Fibroblast of skin of back (primary cell): ENCODE measurements at places on chromosomes 16 and 17.
A peak's percentile ranks its signal among the peaks of the same experiment; 100 is the strongest.

DNA sequence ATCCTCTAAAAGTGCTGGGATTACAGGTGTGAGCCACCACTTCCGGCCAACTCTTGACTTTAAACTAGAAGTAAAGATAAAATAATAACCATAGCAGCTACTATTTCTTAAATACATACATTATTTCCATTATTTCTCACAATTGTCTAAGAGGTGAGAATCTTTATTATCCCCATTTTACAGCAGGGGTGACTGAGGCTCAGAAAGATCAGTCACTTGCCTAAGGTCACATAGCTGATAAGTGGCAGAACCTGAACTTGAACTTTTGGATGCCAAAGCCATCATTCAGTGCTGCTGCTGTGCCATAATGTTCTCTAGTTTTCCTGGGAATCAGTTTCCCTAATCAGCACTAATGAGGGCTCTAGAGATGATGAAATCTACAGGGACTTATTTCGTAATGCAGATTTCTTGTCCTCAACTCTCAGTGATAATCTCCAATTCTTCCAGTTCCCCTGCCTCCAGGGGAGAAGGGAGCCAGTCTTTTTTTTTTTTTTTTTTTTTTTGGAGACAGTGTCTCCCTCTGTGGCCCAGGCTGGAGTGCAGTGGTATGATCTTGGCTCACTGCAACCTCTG is 25.2 kb upstream of the GPRC5B start:
- no peak for DNase-seq

DNA sequence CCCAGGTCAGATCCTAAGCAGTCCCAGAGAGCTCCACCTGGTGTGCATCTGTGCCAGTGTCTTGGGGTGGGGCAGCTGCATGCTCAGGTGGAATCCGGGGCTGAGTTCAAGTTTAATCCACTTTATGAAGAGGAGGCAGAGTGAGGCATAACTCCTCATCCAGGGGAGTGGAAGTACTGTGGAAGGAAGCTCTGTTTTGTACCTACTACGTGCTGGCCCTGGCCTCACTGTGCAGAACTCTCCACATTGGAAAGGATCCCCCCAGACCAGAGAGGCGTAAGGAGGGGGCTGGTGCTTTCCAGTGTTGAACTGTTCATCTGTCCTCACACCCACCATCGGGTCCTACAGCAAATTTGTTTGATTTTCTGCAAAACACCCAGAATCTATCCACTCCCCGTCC is 78.0 kb downstream of the ABCC6 start:
- DNase-seq, result no peak

DNA sequence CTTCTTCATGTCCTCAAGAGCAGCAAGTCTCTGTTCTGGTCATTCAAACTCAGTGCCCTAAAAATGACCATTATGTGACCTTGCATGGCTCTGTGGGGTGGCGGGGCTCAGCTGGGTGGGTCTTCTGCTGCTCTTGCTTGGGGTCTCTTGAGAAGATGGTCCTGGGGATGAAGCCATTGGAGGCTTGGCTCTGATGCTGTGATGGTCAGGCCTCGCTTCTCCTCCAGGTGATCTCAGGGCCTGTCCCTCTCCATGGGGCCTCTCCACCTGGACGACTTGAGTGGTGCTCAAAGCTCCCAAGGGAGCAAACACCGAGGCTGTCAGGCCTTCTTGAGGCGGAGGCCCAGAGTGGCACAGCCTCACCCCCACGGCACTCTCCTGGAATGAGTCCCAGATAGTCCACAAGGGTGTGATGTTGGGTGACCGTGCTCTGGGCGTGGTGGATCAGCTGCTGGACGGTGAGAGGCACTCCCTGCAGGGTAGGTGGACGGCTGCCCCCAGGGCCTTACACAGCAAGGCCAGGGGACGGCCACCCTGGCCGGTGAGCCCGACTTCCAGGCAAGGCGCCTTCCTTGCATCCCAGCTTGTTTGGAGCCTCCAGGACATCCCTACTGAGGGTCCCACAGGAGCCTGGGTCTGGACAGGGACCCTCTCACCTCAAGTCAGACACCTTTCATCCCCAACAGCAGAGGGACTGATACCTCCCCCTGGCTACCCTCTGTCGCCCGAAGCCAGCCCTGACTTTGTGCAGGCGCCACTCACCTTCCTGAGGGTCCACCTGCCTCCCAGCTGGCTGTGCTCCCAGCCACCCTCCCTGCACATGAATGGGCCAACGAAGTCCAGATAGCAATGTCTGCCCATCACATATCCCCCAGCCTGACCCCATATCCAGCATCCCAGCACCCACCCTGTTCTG is 48.7 kb downstream of the USP22 start:
- no peak for DNase-seq

GRCh38 chr16:89349947-89350633 is 132.6 kb downstream of the ZNF778 start:
- DNase-seq, result no peak

DNA sequence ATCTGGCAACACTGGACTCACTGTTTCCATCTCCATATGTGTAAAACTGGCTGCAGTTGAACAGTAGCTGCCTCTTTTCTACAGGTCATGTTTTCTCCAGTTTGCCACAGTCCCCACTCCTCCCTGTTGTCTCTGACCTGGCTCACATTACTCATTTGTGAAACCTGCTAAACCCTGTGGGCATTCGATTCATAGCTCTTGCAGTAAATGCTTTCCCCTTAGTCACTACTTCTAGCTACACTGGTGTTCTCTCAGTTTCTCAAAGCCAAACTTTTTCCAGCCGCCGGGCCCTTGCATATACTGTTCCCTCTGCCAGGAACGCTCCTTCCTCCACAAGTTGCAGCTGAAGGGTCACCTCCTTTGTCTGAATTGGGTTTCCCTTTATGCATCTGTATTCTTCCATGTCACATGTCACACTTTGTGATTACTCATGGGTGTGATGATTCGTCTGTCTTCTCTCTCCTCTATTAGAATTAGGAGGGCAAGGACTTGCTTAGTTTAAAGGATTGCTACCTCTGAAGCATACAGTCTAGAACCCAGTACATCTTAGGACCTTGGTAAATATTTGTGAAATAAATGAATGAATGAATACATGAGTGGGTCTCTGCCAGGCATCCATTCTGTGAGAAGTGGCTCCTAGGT is 15.0 kb upstream of the MT4 start:
- DNase-seq, result peak; percentile 20

- no peak for DNase-seq
Observed at GRCh38 chr16:35203636-35204035, 1744.2 kb downstream of the TP53TG3F start.

GRCh38 chr16:61887903-61888302 is 148.3 kb downstream of the CDH8 start:
- DNase-seq, result peak; percentile 89

- no peak for DNase-seq
Observed at GRCh38 chr16:52929478-52930400, 123.0 kb downstream of the CHD9NB start.

- peak; percentile 64 for DNase-seq
Observed at GRCh38 chr17:75749545-75750389, 15.2 kb downstream of the GALK1 start.

GRCh38 chr17:37025847-37026530 is 77.2 kb downstream of the AATF start:
- no peak for DNase-seq

GRCh38 chr16:79871906-79872305 is 271.4 kb upstream of the MAF start:
- DNase-seq, result no peak

DNA sequence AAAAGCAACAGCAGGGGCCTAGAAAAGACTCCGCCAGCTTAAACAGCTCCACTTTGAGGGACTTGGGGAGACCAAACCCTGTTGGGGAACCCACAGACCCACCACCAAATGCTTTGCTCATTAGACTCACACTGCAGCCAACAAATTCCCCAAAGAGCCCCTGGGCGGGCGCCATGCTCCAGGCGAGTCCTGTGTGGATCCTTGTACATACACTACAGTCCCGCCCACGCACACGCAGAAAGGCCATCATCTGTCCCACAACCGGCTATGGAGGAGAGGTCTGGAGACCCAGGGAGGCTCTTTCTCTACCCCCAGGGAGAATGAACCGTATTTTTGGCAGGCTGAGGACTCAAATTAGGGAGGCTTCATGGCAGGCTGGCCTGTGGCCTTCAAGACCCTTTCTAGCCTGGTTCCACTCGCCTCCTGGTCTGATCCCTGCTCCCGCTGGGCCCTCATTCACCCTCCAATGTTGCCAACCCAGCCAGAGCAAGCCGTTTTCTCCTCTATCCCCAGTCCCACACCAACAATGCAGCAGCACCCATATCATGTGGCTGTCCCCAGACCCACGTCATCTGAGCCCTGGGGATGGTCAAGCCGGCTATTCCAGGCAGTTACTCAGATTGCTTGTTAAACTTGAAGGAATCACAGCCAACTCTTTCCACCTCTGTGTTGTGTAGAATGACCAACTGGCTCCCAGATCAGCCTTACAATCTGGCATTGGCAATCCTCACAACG is 27.2 kb downstream of the ZNF423 start:
- DNase-seq, result no peak

DNA sequence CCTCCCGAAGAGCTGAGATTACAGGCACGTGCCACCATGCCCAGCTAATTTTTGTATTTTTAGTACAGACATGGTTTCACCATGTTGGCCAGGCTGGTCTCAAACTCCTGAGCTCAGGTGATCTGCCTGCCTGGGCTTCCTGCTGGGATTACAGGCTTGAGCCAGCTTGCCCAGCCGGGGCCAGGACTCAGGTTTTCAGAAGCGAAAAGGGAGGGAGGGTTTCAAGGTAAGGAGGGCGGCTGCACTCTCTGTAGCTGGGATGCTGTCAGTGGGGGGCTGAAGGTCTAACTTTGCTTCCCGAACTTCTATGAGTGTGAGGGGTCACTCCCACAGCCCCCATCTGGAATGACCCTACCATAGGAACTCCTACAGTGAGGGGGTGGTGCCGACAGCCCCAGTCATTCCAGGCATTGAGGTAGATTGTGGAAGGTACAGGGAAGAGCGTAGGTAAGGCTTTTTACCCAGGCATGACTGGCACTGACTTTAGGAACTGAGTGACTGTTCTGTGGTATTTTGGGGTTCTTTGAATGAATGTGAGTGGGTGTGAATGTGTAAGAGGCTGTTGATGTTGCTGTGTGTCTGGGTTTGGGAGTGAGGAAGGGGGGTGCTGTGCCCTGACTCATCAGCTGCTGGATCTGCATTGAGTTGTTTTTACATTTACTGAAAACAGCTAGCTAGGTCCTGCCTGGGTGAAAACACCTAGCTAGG is 3.8 kb upstream of the C1QL1 start:
- peak; percentile 24 for DNase-seq

DNA sequence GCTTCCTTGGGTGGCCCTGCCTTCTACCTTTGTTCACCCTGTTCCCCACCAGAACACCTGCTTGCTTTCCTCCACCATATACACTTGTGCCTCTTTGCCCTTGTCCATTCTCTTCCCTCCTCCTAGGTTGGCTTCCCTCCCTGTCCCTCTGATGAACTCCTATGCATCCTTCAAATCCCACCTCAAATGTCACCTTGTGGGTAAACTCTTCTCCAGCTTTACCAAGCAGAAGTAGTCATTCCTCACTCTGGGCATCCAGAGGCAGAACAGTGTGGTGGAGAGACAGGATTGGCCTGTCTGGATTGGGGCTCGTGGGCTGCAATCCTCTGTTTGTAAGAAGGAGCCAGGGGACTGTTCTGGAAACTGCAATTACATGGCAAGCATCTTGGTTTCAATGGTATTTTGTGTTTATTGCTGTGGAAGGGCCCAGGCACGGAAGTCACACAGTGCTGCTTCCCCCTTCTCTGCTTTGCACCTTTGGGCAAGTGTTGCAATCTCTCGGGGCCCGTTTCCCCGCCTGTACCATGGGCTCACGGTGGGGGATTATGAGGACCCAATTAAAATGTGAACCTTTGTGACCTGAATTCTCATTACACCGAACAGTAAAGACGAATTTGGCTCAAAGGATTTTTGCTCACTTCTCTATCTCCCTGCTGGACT is 21.9 kb upstream of the NXPH3 start:
- DNase-seq, result no peak

GRCh38 chr17:20074001-20074400 is 64.8 kb downstream of the SPECC1 start:
- no peak for DNase-seq

GRCh38 chr17:72567774-72568173 is 447.0 kb downstream of the SOX9 start:
- no peak for DNase-seq

DNA sequence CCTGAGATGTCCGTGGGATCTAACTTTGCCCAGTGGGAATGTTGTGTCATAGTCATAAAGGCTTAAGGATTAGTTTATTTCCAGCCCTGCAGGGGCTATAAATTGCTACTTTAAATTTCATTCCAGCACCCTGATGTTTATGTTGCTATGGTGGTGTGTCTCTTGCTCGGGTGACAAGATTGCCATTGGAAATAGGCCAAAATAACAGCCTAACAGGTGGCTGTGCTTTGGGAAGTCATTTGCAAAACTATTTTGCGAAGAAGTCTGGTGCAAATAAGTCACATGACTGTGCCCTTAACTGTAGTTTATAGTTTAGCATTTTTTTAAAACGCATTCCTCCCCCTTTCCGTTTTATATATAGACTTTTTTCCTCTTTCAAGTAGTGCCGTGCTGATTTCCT is 23.1 kb downstream of the PITPNC1 start:
- DNase-seq, result no peak

- DNase-seq, result no peak
Observed at GRCh38 chr16:86091976-86092375, 193.0 kb downstream of the IRF8 start.

- DNase-seq, result no peak
Observed at GRCh38 chr16:88815227-88815626, 3.5 kb upstream of the APRT start.

DNA sequence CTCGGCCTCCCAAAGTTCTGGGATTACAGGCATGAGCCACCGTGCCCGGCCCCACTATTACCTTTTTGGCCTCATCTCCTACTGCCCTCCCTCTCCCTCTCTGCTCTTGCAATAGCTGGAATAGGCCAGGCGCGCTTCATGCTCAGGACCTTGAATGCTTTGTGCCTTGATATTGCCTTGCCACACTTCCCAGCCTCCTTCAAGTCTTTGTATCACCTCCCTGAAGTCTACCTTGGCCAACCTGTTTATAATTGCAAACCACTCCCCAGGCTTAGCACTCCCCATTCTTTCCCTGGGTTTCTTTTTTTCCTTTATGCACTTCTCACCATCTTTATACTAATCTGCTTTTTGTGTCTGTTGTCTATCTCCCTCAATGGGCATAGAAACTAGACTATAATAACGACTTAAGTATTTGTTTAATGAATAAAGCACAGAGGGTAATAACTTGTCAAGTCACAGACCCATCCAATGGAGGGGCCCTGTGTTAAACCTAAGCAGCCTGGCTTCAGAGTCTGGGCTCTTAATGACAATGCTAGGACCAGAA is 6.6 kb downstream of the OGFOD1 start:
- no peak for DNase-seq

DNA sequence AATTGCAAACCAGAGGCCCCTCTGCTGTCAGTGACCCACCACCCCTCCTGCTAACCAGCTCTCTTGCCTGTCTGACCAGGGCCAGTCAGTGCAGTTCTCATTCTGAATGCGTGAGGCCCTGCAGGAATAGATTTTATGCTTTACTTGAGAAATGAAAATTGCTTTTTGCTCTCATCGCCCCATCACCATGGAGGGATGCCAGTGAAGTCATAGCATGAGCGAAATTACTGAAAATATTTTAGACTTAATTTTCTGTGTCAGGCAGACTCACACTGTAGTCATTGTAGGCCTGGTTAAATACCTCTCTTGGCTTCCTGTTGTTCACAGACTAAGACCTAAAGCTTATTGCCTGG is 490.5 kb upstream of the CDH5 start:
- DNase-seq, result peak; percentile 11

- no peak for DNase-seq
Observed at GRCh38 chr16:3214904-3215600, 19.9 kb downstream of the ZNF200 start.
